ENCODE measurements at places on chromosomes 2 and 18.

- DNase-seq: no peak
Observed at GRCh38 chr2:233262562-233262961, 11.1 kb downstream of the ATG16L1 start.

DNA sequence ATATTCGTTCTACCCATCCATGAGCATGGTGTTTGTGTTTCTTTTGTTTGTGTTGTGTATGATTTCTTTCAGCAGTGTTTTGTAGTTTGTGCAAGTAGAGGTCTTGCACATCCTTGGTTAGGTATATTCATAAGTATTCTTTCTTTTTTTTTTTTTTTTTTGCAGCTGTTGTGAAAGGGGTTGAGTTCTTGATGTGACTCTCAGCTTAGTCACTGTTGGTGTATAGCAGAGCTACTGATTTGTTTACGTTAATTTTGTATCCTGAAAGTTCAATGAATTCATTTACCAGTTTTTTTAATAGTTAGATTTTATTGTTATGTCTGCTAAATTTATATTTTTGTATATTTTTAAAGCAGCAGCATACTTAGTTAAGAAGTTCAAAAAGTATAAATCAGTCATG is 834.4 kb upstream of the NRXN1 start:
- DNase-seq: no peak

DNA sequence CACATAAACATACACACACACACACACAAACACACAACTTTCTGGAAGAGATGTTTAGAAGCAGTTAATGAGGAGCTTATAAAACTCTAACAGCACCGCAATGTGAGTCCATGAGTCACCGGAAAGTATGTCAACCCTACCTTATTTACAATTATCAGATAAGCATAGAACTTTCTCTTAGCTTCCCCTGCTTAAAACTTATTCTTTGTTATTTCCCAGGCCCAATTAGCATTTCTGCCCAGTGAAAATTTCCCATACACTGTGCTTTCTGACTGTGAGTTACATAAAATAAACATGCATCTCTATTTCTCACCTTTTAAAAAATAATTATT is 737.6 kb downstream of the LRP1B start:
- DNase-seq: no peak

- no peak for DNase-seq
Observed at GRCh38 chr2:215522237-215522636, 86.4 kb upstream of the FN1 start.

DNA sequence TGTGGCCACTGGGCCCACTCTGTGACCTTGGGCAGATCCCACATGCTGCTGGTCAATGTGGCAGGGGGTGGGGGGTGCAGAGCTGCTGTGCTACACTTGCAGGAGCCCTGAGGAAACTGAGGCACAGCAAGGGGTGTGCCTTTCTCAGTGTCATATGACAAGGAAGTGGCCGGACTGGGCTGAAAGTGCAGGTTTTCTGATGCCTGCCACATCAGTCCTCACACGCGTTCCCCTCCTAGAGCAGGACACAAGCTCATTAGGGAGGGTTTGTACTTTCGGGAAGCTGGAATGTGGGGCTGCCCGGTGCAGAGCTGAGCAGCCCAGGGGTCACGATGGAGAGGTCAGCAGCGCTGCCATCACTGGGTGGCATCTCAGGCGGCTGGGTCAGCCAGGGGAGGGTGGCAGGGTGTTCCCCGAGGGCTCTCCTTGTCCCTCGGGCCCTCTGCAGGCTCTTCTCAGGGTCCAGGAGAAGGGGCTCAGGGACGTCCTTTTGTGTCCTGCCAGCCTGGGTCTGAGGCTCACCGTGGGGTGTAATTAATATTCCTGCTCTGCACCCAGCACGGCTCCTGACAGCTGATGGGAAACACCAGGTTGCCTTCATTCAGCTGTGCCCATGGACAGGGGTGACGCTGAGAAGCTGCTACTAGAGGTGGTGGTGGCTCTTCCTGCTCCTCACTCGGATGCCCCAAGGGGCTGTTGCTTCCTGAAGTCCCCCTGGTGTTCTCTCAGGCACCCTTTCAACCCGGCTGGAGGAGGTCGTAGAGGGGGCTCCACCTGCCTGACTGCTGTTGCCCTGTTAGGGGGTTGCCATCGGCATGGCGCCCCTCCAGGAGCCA is 62.1 kb upstream of the HDAC4 start:
- DNase-seq: no peak

DNA sequence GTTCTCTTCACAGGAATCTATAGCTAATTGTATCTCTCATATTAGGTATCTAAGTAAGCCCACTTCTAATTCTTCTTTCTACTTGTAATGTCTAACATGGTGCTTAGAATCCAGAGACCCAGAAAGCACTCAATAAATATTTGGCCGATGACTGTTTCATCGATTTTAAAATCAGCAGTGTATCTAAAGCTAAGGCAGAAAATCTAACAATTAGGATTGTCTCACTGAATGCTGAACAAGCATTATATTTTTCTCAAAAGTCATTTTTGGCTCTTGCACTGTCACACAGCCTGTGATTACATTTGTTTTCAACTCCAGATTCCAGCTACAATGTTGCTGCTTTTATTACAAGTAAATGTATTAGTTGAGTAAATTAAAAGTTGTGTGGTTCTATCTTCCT is 20.3 kb downstream of the COL5A2 start:
- DNase-seq: no peak

GRCh38 chr2:60852282-60852860 is 29.0 kb upstream of the REL start:
- no peak for DNase-seq

DNA sequence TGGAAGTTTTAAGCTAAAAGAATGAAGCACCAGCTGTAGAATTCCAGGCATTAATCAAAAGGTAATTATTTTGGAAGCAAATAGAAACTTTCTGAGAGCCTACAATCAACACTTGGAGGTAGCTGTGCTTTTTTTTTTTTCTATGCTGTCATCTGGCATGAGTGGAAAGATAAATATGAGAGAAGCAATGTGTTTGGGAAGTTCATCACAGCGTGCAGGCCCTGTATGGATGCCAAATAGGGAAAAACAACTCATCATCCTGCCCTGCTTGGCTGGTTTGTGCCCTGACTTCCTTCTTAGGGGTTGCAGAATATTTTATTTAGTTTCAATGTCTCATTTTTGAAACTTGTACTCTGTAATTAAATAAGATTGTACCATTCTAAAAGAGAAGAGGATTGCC is 437.4 kb downstream of the PIK3C3 start:
- DNase-seq: peak; percentile 79

GRCh38 chr2:75870651-75871137 is 160.0 kb upstream of the GCFC2 start:
- no peak for DNase-seq

DNA sequence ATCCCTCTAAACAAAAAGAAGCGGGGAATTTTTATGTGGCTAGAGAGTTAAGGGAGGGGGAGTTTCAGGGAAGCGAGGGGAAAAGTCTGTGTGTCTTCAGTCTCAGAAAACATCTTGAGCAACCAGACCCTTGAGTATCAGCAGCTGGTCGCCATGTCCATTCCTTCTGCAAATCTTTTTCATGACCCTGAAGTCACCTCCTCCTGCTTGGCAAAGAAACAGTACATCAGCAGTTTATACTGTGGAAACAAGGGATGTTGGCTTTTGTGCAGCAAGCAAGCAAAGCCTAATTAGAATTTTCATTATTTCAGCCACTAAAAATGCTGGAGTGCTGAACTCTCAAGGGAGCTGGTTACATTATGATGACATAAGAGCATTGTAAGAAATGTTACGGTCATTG is 187.4 kb upstream of the SLC8A1 start:
- DNase-seq: no peak

DNA sequence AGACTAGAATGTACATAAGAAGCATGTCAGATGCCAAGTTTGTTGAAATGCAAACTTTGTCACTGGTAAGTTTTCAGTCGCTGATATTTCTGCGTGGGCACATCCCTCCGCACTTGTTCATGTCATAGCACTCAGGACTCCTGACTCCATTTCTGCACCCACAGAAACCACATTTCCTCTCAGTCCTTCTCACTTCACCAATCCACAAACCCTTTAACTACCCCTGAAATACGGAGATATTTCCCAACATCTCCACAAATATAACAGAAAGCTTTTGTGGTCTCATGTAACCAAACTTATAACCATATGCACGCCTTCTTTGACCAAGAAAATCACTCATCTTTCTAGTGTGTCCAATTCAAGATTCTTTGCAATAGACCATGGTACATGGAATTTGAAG is 276.9 kb upstream of the ERBB4 start:
- no peak for DNase-seq

GRCh38 chr2:236352761-236353593 is 88.8 kb upstream of the ASB18 start:
- DNase-seq: peak; percentile 59

DNA sequence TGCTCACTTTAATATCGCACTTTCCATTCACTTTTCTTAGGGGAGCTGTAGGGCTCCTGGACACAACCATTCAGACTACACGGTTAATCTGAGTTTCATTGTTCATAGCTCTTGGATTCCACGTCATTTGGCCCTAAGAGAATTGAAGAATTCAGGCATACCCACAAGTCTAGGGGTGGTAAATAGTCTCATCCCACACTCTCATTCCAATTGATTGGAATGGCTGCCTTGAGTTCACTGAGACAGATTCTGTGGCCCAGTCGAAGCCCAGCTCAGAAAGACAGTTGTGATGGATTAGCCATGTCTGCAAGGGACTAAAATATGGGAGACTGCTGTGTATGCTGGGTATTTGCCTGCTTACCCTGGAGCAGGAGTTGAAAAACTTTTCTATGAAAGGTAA is 124.6 kb downstream of the TFCP2L1 start:
- no peak for DNase-seq

DNA sequence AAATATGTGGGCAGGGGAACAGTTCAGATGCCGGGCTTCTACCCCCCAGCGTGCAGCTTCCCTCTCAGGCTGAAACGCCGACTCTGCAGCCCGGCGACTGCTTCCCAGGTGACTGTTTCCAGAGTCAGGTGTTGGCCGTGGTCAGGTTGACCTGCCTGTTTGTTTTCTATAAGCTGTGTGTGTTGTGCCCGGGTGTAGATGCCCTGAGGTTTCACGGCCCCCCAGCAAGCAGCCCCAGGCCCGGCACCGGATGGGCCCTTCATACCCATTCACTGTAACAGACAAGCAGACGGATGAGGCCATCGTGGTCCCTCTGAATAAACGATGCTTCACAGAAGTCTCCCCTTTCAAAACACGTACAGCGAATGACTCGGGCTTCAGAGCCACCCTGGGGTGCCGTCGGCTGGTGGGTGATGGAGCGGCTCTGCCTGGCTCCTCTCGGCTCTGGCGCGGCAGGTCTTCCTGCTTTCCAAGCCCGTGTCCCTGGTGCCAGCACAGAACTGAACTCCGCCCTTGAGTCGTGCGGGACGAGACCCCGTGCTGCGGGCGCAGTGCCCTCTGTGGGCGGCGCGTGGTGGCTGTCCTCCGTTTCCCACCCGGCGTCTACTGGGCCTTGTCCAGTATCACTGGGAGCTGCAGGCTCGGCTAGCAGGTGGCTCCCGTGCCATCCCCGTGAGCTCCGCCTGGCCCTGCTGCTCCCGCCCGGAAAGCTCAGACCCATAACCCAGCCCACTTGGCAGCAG is 15.0 kb upstream of the KCNG2 start:
- DNase-seq: no peak

DNA sequence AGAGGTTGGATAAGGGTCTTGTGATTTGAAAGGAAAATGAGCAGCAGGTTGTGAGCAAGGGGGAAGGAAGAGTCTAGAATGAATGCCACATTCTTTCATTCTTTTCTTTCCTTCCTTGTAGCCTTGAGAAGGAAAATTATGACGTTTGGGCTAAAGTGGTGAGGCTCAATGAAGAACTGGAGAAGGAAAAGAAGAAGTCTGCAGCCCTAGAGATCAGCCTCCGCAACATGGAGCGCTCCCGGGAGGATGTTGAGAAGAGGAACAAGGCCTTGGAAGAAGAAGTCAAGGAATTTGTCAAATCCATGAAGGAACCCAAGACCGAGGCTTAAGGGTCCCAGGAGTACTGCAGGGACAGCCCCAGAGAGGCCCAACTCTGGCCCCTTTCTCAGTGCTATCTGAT is 45.3 kb downstream of the BMP10 start:
- DNase-seq: no peak

- no peak for DNase-seq
Observed at GRCh38 chr2:156456616-156457015, 20.4 kb downstream of the GPD2 start.

DNA sequence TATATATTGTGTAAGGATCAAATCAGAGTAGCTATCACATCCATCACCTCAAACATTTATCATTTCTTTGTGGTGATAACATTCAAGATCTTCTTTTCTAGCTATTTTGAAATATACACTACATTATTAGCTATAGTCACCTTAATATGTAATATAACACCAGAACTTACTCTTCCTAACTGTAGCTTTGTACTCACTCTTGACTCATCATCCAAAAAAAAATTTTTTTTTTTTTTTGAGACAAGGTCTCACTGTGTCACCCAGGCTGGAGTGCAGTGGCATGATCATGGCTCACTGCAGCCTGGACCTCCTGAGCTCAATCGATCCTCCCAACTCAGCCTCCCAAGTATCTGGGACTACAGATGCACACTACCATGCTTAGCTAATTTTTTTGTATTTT is 153.3 kb downstream of the EML6 start:
- no peak for DNase-seq

All from NCI-H510A treated with DMSO at 0.1 percent for 48 hours (cell line).